ENCODE measurements at places on chromosomes 11 and 22. TPM values are rescaled to one million over a fixed set of nuclear protein-coding genes. Genes with fewer than 3 reads are reported as not detected.

- DNase-seq = no peak
These were observed 146.8 kb upstream of the LARGE1 start for GRCh38 chr22:34067031-34067430.

DNA sequence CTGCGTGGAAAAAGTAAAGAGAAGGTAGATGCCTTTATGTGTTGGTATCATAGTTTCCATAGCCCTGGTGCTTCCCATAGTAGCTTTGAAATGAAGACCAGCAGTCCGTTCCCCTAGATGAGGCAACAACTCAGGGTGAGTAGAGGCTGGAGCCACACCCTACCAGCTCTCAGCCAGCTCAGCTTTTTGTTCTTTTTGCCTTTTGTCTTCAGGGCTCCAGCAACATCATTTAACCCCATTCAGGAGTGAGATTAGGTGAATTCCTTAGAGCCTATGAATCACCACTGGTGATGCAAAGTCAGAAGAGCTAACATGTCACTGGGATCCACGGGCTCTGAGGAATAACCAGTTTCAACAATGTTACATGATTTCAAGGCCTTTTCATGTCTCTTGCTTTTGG lies 14.0 kb upstream of the SESN3 start:
- peak; percentile 3 for DNase-seq

GRCh38 chr22:19507534-19507861 lies 16.7 kb downstream of the CLDN5 start:
- no peak for DNase-seq

Gene MMP1
- total RNA-seq = 25.4 TPM
